ENCODE measurements at places on chromosomes 12 and 14.

- DNase-seq: no peak
Observed at GRCh38 chr14:33564774-33565630, 385.9 kb downstream of the EGLN3 start.

GRCh38 chr14:87643005-87643404 lies 350.0 kb downstream of the GALC start:
- no peak for DNase-seq

DNA sequence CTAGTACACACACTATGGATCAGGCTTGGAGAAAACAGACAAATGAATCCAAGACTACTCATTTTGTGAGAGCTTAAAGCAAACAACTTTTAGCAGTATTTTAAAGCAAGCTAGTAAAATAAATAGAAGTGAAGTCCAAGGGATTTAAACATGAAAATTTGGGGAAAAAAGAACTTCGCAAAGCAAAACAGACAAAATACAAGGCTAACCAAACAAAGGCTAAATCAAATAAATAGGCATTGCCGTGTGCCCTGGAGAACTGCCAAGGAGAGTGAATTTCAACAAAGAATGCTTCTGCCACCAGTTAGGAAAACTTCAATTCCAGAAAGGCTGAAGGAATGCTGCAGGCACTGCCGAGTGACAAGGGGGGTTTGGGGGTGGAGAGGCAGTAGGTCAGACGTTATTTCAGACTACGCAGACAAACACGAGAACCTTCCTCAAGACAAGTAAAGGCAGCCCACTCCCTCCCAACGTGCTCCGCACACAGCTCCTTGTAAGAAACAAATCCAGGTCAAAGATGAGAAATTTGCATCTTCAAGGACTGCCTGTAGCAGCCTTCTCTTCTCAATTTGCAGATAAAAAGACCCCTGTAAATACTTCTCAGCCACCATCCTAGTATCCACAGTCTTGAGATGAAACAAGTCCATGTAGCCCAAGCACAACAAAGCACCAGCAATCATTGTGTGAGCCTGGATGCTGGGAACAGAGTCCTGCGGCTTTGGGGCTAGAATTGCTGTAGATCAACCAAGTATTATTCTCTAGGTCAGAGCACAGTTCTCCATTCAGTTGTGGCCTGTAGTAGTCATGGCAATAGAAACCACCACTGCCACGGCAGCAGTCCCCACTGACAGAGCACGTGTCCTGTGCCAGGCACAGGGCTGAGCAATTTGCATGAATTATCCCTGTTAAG lies 43.3 kb downstream of the EFCAB11 start:
- DNase-seq: peak; percentile 32

GRCh38 chr14:74348241-74348734 lies at the start of gene VRTN:
Gene VRTN (plus strand): TSS chr14:74348471. CDS start chr14:74356784, 8,313 bp downstream.
- no peak for DNase-seq

DNA sequence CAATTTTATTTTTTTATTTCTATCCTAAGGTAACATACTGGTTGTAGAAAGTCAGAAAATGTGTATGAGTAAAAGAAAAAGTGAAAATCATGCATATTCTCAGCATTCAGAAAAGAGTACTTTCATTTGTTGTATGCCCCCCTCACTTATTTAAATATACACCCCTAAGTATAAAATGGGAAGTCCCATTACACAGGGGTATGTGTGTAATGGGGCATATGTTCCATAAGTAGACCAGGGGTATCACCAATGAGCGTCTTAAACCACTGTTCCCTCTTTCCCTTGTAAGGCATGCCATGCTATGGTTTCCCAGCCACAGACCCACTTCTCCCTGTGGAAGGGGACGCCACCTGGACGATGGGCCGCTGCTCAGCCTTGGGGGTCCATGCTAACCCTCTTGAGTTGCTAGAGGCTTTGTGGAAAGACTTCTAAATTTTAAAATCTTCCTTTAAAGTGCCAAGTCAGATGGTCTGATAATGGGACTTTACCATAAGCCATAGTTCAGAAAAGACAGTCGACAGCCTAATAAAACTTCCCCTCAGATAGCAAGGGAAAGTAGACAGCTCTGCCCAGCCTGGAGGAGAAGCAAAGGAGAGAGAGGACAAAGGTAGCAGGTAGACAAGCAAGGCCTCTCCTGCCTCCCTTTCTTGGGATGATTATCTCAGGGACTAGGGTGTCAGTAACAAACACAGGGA lies 118.2 kb downstream of the ZFP36L1 start:
- no peak for DNase-seq

GRCh38 chr12:108131657-108132126 lies 2.6 kb downstream of the WSCD2 start:
- DNase-seq: no peak

- no peak for DNase-seq
Observed at GRCh38 chr12:19844224-19844623, 404.9 kb downstream of the AEBP2 start.

GRCh38 chr14:89657014-89657413 lies 240.0 kb upstream of the FOXN3 start:
- DNase-seq: no peak

DNA sequence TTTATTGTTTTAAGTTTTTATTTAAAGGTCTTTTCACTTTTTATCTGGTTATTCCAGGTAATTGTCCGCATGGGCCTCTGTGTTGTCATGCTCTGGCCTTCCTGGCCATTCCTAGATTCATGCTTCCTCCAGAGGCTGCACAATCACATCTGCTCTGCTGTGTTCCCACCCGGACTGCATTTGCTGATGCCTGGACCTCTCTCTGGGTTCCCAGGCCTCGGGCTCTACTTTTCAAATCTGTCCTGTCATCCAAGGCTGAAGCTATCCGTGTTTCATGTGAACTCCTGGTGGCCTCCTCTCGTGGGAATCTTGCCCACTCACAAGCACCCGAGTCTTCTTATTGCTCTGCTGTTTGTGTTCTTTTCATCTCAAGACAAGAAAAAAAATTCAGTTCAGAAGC lies 16.1 kb upstream of the VDR start:
- DNase-seq: no peak

GRCh38 chr12:26204612-26205289 lies 9.4 kb downstream of the SSPN start:
- DNase-seq: no peak

- no peak for DNase-seq
Observed at GRCh38 chr12:71626098-71626497, 37.5 kb downstream of the ZFC3H1 start.

DNA sequence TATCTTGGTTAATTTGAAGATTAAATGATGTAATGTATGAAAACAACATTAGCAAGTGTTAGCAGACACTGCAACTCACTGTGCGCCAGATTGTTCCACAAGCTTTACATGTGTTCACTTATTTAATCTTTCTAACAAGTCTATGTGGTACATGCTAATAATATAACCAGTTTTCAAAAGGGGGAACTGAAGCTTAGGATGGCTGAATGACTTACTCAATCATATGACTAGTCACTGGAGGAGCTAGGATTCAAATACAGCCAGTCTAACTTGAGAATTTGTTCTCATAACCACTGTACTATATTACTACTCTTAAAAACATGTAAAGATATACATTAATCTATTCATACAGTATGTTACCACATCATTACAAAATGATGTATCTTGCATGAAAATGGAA lies 60.5 kb upstream of the LRIG3 start:
- DNase-seq: no peak

DNA sequence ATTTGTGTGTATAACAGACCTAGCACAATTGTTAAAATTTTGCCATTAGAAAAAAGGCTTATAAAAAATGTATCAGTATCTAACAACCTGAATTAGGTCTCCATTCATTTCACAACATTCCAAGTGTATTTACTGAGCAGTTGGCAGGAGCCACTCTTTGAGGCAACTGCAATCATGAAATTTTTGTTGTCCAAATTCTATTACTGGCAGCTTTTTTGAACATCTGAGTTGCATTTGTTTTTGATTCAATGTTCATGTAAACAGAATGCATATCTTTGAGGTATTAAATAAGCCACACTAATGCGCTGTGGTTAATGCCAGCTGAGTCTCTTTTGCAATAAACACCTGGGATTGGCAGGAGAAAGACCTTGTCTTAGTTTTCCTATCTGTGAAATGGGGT lies 8.7 kb downstream of the KITLG start:
- no peak for DNase-seq

DNA sequence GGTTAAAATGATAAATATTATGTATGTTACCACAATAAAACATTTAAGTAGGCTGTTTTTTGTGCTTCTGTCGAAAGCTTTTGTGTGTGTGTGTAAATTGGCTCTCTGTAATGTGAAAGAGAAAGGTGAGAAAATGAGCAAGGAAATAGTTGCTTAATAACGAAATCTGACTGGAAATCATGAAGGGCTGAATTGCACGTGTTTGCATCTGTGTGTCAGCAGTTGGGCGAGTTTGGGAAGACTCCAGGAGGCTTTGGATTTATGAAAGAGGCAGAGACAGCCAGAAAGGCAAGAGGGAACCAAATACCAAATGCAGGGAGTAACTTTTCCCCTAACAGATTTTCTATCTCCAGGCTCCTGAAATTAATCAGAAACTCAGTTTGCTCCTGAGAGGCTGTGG lies 47.2 kb upstream of the PLEKHG3 start:
- no peak for DNase-seq

- no peak for DNase-seq
Observed at GRCh38 chr12:40313928-40314327, 89.1 kb downstream of the LRRK2 start.

DNA sequence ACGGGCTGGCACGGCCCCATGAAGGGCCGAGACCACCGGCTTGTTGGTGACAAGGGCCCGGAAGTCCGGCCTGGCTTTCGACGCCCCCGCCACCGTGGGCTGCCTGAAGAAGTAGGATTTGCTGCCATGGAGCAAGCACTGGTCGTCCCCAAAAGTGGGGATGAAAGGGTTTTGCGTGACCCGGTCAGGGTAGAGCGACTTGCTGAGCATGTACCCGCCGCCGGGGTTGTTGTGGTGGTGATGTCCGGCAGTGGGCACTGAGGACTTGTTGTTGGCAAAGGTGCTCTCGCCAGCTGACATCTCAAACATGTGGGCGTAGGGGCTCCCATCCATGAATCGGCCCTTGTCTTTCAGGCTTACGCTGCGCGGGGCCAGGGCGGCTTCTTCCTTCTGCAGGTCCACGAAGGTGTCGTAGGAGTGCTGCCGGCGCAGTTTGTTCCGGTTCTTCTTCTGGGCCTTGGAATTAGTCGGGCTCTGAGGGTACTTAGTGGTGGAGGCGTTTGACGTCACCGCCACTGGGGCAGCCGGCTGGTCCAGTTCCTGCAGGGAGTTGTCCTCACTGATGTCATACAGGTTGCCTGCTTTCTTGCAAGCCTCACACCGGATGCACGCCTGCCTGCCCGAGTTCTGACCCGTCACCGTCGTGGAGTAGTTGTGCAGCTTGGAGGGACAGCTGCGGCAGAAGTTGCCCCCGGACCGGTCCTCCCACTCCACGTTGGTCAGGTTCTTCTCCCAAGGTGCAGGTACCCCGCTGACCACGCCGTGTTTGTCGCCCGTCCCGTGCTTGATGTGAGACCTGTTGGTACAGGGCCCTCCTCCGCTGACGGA lies 366.6 kb downstream of the EMP1 start:
- DNase-seq: no peak

- no peak for DNase-seq
Observed at GRCh38 chr12:31346267-31346666, 20.3 kb upstream of the SINHCAF start.

DNA sequence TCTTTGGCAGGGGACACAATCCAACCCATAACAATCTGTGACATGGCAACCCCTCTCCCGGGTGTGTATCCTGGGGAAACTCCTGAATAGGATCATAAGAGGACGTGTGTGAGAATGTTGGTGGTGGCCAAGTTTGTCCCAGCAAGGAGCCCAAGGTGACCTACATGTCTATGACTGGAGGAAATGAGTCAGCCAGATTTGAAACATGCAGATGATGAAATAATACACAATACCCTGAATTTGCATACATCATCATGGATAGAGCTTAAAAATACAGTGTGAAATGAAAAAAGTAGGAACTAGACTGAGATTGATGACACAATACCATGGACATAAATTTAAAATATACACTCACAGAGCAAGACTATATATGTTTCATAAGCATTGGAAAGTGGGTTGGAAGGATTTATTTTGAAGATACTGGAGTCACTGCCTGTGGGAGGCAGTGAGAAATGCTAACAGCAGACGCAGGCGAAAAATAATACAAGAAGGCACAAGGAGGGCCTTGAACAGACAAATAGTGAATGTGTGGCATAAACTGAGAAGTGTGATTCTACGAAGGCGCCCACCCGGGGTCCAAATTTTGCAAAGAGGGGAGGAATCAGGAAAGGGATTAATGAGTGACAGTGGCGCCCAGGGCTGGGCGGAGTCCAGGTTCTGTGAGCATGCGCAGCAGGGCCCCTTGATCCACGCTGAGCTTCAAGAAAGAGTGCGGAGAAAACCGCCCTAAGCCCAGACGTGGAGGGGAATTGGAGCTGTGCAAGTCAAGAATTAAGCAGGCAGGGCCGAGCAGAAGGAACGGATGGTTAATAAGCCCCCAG lies 7.0 kb upstream of the MAP1LC3B2 start:
- peak; percentile 67 for DNase-seq

DNA sequence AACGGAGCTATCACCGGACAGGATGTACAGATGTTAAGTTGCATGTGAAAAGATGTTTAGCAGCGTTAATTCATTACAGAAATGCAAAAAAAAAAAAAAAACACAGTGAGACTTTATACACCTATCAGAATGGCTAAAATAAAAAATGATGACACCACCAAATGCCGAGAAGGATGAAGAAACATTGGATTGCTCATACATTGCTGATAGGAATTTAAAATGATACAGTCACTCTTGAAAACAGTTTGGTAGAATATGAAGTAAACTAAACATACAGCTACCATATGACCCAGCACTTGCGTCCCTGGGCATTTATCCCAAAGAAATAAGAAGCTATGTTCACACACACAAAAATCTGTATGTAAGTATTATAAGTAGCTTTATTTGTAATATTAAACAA lies 574.1 kb downstream of the SLC16A7 start:
- no peak for DNase-seq

DNA sequence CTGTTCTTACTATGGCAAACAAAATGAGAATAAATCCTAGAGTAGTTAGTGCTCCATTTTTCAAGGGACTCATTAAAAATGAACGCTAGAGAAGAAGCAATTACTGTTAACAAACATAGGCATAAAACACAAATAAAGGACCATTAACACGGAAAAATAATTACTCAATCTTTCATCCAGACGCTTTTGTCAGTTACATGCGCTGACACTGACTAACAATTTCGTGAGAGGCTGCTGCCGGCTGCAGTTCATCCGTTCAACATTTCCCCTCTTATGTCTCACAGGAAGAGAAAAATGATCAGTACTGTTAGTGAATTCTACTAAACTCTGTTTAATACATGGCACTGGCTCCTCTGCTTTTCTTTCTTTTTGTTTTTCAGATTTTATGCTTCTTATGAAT lies 472.7 kb upstream of the FLRT2 start:
- no peak for DNase-seq
